ENCODE measurements at places on chromosomes 11 and 22. TPM values are rescaled to one million over a fixed set of nuclear protein-coding genes. Genes with fewer than 3 reads are reported as not detected.

Gene BIRC3
- 76.6 TPM for total RNA-seq

GRCh38 chr22:41923595-41924276 lies 2.9 kb downstream of the TNFRSF13C start:
- DNase-seq, result no peak

DNA sequence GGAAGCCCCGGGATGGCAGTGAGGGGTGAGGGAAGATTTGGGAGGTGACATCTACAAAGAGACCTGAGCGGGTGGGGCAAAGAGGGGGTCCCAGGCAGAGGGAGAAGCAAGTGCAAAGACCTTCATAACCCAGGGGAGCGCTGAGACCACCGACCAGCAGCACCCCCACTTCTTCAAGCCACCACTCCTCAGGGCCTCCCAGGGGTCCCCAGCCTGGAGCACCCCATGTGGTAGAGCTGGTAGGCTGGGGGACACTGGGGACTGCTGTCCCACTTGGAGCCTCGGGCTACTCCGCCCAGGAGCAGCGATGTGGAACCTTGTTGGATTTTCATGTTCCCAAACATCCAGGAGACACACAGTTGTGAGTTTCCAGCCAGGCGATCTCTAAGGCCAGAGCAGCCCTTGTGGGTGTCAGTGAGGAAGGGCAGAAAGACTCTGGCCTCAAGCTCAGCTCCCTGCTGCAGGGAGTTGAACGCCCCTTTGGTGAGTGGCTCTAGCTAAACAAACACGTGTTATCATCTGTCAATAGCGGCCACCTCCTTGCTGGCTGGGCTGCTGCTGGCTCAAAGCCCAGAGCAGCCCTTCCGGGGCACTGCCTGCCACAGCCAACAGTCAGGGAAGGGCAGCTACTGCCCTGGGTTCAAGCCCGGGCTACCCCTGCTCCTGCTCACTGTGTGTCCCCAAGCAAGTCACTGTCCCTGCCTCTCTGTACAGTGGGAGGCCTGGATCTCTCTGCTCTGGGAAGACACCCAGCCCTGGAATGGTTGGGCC lies 25.7 kb upstream of the CHKA start:
- no peak for DNase-seq

GRCh38 chr11:8867931-8868631 lies 42.9 kb upstream of the AKIP1 start:
- no peak for DNase-seq

Measured in activated naive CD8-positive, alpha-beta T cell treated with anti-CD3 and anti-CD28 coated beads for 36 hours (primary cell).